ENCODE measurements at places on chromosomes 7 and 10.

DNA sequence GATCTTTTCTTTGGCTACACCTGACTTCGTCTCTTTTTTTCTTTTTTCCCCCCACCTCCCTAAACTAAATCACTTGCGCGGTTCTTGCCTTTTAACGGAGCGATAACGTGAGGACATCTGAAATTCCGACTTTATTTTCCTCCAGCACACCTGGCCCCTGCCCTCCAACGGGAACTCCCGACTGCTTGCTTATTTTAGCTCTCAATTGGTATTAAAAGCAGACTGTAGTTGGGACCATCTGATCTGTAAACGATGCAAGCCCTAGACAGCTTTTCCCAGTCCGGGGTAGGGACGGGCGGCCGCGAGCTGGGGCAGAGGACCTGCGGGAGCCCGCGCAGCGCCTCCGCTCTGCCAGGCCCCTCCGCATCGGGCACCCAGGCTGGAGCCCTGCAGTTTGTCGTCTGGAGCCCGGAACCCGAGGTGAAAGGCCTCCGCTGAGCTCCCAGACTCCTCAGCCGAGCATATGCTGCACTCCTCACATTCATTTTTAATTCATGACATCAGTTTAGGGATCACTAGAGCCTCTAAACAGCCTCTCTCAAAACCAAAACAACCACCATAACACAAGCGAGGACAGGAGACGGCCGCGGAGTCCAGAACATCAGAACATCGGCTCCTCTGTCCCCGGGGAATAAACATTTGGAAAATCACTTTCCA is 10.0 kb upstream of the EMX2 start:
- DNase-seq, result peak; percentile 61

GRCh38 chr7:92745241-92745640 is 91.1 kb downstream of the CDK6 start:
- no peak for DNase-seq

- no peak for DNase-seq
Measured at GRCh38 chr10:46558392-46559185, 2.1 kb upstream of the GPRIN2 start.

DNA sequence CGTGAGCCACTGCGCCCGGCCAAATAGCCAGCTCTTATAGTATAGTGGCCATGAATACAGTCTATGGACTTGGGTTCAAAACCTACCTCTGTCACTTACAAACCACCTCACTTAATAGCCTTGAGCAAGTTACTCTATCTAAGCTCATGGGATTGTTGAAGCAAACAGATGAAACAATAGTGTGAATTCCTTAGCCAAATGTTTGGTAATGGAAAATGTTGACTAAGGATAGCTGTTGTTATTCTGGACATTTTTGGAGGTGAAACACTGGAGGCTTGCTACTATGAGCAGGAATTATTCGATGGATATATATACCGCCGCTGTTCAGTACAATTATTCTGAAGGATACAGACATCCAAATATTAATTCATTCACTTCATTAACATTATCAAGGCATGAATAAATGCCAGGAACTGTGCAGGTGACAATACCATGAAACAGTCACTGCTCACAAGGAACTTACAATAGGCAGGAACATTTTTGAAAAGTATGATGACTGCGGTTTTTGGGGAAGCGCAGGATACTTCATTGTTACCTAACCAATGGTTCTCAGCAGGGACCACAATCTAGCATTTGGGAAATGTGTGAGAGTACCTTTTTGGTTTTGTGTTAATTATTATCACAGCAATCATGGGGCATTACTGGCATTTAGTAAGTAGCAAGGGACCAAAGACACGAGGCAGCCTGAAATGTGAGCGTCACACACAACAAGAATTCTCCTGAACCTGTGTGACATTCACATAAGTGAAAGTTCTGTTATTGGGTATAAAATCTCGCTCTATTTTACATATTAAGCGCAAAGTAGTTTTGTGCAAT is 55.7 kb downstream of the CUBN start:
- DNase-seq, result peak; percentile 50

- DNase-seq, result no peak
Measured at GRCh38 chr10:35352097-35352496, 15.8 kb downstream of the CCNY start.

- DNase-seq, result peak; percentile 68
Measured at GRCh38 chr7:84271543-84271942, 77.0 kb upstream of the SEMA3A start.

DNA sequence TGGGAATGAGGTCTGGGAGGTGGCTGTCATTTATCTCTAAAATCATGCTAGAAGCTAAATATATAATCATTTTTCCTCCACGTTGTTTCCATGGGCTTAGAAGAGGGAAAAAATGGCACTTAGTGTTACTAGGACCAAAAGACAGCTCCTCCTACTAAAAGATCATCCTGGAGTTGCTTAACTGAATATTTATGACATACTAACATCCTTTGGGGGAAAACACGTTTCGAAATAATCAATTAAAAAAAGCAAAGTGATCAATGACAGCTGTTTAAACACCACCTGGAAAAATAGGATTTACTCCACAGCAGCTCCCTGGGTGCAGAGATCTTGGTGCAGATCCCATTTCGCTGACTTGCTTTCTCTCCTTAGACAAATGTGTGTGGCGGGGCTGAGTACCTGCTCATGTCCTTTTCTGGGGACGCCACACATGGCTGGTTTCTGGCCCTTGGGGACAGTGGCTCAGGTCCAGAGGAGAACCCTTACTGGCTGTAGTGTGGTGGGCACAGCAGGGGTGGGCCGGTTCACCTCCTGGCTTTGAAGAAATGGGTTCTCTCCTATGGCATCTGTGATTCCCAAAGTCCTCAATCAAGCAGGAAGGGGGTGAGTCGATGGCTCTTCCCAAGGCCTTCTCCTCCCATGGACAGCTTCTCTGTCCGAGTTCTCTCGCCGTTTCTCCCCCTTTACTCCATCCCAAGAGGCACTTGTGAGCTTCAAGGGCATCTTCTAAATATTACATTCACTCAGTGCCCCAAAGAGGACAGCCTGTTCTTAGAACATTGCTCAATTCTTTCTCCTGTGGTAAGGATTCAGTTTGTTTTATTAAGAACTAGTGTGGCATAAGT is 156.4 kb upstream of the KLF14 start:
- peak; percentile 58 for DNase-seq

DNA sequence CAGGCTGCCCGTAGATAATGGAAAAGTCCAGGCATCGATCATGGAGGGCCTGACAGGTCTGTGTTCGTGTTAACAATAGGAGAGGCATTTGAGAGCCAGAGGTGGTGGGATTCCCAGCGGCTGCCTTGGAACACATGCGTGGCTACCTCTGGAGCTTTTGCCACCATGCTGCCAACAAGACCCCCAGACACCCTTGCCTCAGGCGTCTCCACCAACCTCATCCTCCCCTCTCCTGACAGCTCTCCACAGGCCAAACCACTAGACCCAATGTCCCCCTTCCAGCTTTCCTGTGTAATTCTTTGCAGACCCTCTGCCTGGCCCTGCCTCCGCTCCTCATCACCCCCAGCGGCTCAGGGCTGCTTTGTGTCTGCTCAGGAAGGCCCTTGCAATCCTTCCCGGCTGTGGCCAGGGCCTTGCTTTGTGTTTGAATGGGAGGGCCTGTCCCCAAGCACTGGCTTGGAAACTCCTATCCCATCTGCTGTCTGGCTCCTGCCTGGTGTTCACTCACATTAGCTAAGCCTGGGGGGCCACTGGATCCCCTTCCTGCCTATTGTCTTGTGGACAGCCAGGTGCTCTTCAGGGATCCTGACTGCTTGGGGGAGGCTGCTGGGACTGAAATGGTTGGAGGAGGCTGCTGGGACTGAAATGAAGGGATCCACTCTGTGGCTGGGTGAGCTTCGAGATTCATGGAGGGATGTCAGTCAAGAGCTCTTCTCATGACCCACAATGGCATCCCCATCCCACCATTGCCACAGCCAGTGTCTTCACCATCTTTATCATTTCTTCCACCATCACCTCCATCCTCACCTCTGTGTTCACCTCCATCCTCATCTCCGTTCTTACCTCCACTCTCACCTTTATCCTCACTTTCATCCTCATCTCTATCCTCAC is 60.8 kb upstream of the ELN start:
- no peak for DNase-seq

Data from GM23248 (cell line).